Stimulated activated CD4-positive, alpha-beta T cell treated with anti-CD3 and anti-CD28 coated beads, TNF-alpha, amount 100 ng/mL, for 1 hour (primary cell): ENCODE measurements at places on chromosomes 6 and 20.
A peak's percentile ranks its signal among the peaks of the same experiment; 100 is the strongest.

DNA sequence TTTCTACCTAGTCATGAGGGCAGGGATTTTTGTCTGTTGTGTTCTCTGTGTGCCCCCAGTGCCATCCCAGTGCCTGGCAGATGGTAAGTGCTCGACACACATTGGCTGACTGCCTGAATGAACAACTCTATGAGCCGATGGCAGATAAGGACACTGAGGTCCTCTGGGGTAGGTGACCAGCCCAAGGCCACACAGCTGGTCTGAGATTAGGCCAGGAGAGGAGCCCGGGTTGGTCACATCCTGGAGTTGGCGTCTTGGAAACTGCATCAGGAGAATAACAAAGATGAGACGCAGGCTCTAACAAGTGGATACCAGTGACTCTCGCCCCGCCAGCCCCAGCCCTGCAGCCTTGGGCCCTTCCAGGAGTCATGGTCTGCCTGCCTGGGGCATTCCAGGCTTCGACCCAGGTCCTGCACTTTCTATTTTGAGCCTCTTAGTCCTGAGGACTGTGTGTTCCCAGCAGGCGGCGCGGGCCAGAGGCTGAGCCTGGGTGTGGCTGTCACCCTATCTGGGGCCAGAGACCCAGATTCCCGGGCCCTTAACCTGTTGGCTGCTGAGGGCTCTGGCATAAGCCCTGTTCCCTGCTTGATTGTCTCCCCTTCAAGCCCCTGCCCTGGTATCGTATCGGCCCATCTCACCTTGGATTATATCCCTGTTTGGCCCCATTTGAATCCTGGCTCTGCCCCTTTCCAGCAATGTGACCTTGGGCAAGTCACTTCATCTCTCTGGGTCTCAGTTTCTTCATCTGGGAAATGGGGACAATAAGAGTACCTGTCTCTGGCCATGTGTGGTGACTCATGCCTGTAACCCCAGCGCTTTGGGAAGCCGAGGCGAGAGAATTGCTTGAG lies 88.3 kb downstream of the CEBPB start:
- no peak for DNase-seq

DNA sequence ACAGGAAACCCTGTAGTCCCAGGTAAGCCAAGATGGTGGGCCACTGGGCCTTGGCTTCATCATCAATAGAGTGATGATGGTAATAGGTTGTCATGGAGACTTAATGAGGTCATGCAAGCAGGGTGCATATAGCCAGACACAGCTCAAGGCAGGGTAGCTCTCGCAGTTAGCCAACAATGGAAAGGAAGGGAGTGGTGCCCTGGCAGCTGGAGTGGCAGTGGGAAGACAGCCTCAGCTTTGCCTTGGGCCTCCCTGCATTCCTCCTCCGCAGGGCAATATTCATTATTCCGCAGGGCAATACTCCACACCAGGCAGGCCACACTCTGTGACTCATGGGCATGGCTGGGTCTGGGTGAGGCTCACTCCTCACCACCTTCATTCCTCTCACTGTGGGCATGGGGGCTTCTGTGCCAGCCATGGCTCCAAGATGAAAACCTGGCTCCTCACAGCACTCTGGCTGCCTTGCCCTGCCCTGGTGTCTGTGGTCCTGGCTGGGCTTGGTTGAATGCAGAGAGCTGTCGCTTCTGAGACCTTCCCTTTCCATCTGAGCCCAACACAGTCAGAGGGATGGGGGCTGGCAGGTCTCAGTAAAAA lies 163.1 kb upstream of the PMEPA1 start:
- DNase-seq, result no peak

GRCh38 chr6:35214869-35215664 lies 1.3 kb downstream of the SCUBE3 start:
- DNase-seq, result no peak

DNA sequence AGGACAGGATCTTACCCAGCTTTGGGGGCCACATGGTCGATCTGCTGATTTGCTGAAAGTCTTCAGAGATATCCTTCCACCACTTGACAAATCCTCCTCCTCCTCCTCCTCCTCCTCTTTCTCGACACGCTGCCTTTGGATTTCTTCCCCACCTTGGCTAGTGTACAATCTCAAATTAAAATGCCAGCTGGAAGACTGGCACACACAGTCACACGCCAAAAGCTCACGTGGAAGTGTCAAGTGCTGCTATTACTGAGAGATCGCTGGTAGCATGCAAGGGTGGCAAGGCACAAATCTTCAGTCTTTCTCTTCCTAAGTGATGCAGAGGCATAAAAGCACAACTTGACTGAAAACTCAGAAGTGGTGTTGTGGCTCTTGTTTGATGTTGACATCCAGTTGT lies 35.3 kb downstream of the GPR6 start:
- no peak for DNase-seq

GRCh38 chr6:46964716-46965519 lies 43.2 kb upstream of the ADGRF5 start:
- no peak for DNase-seq

DNA sequence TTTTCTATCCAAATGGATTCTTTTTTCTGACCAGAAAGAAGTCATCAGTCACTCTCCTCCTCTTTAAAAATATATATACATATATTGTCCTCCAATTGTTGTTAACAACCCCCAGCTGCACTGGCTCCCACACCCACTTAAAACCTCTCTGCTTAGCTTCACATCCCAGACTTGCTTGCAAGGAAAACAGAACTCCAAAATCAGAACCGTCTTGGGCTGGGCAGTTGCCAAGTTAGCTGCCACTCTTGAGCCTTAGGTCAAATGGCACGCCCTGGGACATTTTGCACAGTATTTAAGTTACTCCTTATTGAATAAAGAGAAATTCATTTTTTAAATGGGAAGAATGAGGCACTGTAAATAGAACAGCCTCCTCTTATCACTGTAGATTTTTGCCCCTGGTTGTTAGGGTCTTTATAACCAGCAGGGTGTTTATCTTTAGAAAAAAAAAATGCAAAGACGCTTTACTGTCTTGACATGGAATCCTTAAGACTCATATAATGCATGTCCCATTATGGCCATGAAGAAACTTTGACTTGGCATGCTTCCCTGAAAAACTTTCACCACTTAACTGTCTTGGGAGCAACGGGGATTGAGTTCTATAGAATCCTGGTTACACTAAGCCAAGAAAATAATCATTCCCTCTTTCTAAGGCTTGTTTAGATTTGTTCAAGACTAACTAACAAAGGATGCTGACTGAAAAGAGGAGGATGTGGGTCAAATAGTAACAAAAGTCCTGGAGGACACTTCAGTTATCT lies 204.5 kb downstream of the ISM1 start:
- no peak for DNase-seq

- no peak for DNase-seq
These were observed 1.4 kb downstream of the C6orf15 start for GRCh38 chr6:31110825-31111582.

GRCh38 chr20:49110767-49111694 lies 64.9 kb downstream of the CSE1L start:
- DNase-seq, result no peak

- no peak for DNase-seq
These were observed 28.1 kb downstream of the INSM1 start for GRCh38 chr20:20395903-20396568.

DNA sequence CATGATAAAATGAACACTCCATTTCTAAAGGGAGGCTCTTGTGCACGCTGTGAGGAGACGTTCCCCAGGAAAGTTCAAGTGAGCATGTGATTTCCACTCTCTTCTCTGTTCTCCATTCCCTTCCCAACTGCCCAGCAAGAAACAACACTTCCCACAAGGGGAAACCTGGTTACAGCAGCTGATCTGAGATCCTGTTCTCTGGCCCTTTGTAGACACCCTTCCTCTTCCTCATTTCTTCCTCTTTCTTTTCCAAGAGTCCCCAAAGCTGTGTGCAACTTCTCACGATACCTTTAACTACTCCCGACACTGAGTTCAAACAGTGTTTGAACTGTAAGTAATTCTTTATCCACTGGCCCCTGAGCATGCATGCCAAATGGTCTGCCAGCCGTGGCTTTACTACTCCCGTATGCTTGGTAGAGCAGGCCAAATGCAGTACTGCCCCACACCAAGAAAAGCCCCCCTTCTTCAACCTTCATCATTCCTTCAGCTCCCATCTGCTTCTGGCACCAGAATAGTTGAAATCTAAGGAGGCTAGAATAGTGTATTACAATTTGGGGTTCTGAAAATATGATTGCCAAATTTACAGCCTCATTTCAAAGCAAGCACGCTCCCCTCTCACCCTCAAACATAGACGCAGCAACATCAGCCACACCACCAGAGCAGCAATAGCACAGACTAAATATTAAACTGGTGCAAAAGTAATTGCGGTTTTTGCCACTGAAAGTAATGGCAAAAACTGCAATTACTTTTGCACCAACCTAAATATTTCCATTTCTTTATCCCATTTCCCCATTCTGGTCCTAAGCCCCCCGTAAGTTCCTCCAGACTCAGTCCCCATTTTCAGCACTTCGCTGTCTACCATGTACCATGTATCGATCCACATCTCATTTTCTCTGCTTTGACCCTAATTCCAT lies 4.3 kb downstream of the HLA-DMB start:
- DNase-seq, result no peak

DNA sequence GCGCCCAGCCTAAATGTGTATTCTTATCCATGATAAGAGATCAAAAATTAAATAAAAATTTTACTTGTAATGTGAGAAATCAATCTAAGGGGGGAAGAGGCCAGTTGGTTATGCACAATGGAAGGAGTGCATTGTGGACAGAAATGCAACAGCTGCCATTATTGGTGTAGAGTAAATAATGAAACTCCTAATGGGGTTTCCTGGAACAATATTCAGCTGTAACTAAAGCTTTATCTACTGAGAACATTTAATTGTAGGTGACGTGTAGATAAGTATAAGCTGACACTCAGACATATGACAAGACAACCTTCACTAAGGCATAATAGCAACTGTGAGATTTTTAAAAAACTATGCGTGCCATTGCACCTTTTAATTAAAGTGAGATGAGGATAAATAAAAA lies 71.4 kb downstream of the CEP57L1 start:
- DNase-seq, result no peak

- DNase-seq, result no peak
These were observed 277.6 kb downstream of the CLIC5 start for GRCh38 chr6:45738057-45738455.

DNA sequence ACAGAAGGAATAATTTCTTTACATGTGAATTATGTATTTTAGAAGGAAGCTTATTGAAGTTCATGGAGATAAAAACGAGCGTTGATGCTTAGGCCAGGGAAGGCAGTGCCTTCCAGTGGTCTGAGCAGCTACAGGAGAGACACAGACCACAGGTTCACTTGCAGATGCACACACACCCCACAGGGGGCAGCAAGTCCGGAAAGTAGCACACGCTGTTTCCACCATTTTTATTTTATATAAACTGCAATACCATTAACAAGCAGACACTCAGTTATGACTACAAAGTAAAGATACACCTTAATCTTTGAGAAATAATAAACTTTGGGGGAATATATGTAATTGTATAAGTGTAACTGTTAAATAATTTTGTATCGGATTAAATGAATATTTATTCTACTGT lies 13.5 kb upstream of the DACT2 start:
- DNase-seq, result no peak

DNA sequence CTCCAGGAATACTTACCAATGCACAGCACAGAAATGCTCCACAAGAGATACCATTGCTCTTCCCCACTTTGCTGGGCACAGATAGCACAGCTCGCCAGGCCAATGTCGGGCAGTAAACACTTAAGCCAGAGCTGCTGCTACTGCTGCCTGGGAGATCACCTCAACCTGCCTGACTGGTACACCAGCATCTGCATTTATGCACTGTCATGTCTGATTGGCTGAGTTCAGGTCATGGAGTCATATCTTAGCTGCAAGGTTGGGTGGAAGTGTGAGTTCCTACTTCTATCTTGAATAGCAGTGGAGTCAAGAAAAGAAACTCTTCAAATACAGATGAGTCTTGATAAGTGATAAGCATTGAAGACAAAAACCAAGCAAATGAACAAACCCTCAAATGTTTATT lies 10.9 kb upstream of the ADGRF4 start:
- DNase-seq, result no peak

DNA sequence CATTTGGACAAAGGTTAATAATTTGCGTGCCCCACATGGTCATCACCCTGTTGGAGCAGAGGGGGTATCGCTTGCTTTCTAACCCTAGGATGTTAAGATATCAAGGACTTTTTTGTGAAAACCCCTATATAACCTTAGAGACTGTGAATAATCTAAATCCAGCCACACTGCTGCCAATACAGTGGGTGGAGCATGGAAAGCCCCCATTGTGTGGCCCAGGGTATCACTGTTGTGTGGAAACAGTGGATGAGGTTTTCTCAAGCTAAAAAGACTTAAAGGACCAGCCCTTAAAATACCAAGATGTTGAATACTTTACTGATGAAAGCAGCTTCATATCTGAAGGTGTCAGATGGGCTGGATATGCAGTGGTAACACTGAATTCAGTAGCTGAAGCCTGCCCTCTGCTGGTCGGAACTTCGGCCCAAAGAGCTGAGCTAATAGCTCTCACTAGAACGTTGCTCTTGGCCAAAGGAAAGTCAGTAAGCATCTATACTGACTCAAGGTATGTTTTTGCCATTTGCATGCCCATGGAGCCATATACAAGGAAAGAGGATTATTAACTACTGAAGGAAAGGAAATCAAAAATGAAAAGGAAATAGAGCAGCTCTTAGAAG lies 695.2 kb downstream of the PHF3 start:
- DNase-seq, result peak; percentile 1

DNA sequence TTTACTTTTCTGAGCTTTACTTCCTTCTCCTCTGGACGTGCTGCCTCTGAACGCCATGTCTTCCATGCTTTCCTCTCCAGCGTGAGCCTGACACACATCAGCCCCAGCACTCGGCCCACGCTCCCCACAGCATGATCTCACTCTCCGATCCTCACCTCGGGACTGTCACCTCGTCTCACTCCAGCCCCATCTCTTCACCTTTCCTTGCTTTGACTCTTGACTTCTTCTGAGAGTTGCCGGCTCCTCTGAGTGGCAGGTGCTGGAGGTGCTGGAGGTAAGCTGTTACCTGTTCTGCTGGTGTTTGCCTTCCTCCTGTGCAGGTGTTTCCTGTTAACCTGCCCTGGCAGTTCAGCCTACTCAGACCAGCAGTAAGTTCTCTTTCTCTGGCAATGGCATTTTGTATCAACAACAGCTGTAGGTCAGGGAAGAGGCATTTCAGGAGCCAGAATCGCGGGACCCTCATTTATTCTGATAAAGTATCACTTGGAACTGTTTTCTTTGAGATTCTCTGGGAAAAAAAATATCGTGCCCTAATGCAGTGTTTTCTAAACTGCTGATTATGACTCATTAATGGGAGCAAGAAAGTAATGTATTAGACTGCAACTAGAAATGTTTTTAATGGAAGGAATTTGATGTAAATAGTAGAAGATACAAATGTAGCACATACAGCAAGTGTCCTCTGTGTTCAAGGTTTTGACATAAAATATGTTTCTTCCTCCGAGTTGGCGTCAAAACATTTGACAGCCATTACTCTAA lies 106.5 kb downstream of the ARID1B start:
- DNase-seq, result no peak

GRCh38 chr6:127893541-127893940 lies 7.3 kb downstream of the THEMIS start:
- no peak for DNase-seq

GRCh38 chr20:24634855-24635254 lies 165.4 kb downstream of the SYNDIG1 start:
- no peak for DNase-seq
